ENCODE measurements at places on chromosomes 11 and 22.

GRCh38 chr22:48157676-48158075, 1395.2 kb downstream of the TBC1D22A start:
- no peak for DNase-seq

GRCh38 chr11:76735841-76736240, 47.3 kb upstream of the TSKU start:
- DNase-seq = no peak

DNA sequence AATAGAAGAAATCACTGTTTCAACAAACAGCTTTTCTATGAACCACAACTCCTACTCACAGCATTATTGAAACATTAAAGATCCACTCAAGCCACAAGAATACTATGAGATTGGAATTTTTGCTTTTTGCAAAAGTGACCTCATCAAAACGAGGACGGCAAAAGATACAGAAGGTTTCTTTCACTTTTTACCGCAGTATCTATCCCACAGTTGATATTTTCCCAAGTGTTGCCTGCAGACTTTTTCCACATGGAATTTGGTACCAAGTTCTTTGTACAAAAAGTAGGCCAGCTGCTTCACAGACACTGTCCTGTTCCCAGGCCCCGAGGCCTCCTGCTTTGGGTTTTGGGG, 204.0 kb downstream of the TBC1D22A start:
- DNase-seq = no peak

- no peak for DNase-seq
Observed at GRCh38 chr11:134583397-134583990, 171.5 kb upstream of the B3GAT1 start.

DNA sequence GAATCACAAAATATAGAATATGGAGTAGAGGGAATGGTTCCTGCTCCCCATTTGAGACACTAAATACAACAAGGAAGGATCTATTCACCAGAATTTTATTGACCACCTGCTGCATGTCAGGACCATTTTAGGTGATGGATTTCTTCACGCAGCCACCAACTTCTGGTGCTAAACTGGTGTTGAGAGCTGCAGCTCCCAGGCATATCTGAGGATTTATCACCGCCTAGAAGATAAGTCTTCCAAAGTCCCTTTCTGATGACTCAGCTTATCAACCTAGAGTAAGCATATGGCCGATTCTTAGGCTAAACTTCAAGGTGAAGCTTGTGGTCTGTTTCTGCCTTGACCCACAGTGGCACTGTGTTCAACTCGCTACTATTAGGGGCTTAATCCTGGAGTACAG, 6.7 kb downstream of the DDI1 start:
- DNase-seq = peak; percentile 63

DNA sequence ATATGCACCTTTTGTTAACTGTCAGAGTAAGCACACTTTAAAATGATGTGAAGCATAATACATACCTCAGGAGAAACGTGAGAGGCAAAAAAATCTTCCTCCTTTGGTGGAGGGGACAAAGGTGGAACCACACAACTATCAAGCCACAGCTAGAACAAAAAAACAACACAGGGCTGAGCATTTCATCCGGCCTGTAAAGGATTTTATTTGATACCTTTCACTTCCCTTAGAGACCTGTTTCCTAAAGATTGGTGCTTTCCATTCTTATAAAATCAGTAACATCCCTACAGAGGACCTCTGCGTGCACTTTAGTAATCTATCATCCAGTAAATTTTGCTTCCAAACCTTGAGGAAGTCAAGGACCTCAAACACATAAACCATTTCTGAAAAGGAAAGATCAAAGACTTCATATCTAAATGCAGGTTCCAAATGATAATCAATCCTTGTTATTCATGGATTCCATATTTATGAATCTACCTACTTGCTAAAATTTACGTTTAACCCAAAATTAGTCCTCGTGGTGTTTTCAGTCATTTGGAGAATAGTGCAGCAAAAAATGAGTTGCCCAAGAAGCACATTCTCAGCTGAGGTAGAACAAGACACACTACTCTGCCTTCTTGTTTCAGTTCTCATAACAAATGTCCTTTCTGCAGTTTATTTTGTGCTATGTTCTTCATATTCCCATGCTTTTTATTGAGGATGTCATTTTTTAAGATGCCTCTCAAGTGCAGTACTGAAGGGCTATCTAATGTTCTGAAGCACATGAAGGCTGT, 22.7 kb downstream of the ARFGAP3 start:
- no peak for DNase-seq

DNA sequence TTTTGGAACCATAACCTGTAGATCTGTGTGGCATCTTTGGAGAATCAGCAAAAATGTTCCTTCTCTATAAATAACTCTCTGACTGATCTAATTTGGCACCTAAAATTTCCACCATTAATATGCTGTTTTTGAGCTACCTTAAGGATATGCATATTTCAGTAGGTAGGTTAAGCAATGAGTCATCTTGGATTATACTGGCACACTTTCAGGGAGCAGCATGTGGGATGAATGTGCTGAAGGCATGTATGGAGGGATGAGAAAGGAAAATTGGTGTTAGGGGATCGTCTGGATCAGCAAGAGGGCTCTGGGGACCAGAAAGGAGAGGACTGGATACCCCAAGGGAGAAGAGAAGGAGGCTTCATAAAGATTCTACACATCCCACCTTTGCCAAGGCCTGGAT, 44.6 kb upstream of the ELF5 start:
- DNase-seq = no peak

DNA sequence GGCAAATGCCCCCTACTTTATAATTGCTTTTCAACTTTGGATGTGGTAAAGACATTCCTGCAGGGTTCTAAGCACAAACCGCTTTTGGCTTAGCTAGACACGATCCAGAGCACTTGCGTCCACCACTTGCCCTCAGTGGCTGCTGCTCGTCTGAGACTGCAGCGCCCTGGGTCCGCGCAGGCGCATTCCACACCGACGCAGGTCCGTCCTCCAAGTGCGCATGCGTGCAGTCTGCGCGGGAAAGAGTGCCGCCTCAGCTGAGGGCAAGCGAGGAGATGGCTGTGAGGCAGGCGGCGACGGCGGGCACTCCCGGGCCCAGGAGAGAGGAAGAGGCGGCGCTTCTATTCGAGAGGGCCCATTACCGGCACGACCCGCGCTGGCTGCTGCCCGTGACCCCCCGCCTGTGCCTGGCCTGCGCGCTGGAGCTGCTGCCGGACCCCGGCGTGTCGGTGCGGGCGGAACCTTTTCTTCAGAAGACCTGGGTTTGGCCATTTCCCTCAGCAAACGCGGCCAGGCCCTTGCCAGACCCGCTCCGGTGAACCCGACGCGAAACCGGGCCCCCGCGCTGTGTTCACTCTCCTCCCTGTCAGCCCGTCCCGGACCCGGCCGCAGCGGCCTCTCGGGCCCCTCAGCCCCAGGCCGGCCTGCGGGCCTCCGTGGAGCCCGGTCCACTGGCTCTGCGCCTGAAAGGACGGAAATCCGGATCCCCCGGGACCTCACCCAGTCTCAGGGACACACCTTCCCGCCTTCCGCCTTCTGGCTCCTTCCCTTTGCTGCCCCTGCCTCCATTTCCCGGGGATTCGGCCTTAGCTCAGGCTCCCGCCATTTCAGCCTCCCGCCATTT, at the start of gene MEI1:
Gene MEI1, plus strand, starts transcription at position 240 of the 844 bp plus-strand sequence. Its CDS starts 36 bp downstream, at position 276.
- DNase-seq = peak; percentile 84

- no peak for DNase-seq
Observed at GRCh38 chr11:6253197-6253596, 6.4 kb upstream of the CCKBR start.

DNA sequence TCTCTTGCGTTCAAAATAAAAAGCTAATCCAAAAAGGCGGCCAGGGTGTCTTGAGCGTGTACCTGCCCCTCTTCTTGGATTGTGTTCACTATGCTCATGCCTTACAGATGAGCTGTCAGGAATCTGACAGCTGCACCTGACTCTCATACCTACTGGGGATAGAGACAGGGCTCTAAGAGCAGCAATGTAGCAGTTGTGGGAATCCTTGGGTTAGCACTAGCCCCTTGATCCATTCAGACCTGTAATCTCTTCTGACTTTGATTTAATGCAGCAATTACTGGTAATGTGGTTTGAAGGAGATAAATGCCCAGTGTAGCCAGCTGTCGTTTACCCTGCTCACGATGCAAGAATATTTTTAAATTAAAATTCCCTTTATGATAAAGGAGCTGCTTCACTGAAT, 145.8 kb downstream of the APOL5 start:
- no peak for DNase-seq

GRCh38 chr22:24518771-24519485, 23.8 kb downstream of the UPB1 start:
- DNase-seq = no peak

- DNase-seq = no peak
Observed at GRCh38 chr22:49687786-49688515, 139.7 kb downstream of the BRD1 start.

DNA sequence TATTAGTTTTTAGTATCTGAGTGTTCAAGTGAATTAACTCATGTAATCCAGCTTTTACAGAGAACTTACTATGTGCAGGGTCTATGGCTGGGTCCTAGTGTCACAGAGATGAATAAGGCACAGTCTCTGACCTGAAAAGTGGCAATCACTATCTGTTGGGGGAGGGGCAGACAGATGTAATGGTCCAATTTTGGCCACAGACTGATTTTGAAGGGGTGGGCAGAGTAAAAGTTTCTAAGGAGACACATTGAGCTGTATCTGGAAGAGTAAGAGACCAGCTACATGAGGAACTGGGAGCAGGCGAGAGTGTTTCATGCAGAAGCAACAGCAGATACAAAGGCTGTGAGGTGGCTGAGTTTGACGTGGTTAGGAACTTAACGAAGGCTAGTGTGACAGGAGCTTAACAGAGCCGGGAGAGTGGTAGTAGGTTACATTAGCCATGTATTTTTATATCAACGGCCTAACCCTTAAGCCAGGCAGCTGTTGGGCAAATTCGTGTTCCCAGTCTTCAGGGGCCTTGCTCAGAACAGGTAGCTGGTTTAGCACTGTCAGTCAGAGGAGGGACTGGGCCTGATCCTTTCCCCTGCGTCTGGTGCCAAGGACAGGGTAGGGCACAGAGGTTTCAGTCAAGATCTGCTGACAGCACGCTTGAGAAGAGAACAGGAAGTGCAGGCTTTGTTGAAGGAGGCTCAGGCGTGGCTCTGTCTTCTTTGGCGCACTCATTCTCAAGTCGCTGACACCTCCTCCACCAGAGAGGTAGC, 1.4 kb upstream of the STIM1 start:
- DNase-seq = no peak

DNA sequence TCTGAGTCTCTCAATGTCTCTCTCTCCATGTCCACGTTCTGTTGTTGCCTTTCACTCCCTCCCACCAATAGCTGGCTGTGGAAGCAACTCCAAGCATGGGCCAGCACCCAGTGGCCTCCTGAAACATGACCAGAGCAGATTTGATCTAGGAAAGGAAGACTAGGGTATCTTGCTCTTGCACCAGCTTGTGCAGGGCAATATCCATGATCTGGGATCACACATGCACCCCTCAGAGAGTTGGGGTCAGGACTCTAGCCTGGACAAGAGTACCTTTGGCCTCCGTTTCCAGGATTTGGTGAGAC, 34.5 kb upstream of the RIC3 start:
- DNase-seq = no peak

GRCh38 chr22:49765091-49765771, 62.4 kb downstream of the BRD1 start:
- DNase-seq = no peak

DNA sequence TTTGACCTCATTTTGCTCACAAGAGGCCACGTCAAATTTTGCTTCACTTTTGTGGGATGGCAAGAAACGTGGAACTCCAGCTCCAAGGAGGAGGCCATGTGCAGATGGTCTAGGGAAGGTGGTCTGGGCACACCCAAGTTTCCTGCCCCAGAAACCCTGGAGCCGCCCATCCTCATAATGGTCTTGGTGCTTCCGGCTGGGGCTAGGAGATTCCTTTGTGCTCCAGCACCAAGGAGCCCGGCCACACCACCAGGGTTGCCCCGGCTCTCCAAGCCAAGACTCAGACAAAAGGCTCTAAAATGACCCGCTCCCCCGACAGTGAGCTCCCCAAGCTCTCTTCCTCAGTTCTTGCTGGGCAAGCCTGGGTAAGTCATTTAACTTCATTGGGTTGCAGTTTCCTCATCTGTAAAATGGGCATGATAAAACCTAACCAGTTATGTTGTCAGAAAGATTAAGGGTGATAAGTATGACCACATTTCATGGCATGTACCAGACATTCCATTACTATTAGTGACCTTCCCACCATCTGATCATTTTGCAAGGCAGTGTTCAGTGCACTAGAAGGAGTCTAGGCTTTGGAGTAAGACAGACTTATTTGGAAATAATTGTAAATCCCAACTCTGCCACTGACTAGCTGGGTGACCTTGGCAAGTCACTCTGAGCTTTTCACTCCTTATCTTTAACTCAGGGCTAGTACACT, 23.3 kb downstream of the DKK3 start:
- no peak for DNase-seq

DNA sequence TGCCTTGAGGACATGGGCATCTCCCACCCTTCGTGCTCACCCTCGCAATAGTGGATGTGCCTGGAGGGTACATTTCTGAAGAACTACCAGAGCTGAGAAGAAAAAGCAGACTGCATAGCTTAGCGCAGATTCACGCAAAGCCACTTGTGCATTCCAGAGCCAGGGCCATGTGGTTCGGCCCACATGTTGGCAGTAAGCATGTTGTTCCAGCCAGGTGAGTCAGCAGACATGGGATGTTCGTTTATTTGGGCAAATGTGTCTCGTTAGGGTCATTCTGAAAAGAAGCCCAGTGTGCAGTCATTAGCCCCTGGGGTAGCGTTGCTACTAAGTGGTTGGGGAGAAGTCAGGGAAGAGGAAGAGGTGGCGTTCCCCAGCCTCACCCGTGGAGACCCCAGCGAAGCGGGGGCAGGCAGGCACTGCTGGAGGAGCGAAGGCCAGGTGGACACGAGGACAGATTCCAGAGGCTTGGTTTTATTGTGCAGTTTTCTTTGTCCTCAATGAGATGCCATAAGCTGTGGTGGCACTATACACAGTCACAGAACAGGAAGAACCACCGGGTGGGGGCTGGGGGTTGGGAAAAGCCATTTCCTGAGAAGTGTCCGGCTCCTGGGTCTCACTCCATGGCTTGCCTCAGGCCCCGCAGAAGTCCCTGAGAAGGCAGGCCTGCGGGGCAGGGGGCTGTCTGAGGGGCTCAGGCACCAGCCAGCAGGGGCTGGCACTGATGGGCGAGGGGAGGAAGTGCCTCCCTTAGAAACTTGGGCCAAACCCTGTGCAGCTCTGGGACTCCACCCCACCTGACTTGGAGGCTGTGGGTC, 5.0 kb downstream of the THY1 start:
- DNase-seq = no peak

DNA sequence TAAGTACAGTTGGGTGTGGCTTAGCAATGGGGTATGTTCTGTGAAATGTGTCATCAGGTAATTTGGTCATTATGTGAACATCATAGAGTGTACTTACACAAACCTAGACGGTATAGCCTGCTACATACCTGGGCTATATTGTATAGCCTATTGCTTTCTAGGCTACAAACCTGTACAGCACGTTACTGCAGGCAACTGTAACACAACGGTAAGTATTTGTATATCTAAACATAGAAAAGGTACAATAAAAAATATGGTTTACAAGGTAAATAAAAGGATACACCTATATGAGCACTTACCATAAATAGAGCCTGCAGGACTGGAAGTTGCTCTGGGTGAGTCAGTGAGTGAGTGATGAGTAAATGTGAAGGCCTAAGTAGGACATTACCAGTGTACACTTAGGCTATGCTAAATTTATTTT, 73.1 kb upstream of the GDPD4 start:
- DNase-seq = peak; percentile 49
